Amniotic stem cell (primary cell): ENCODE measurements at places on chromosomes 6 and 20.

DNA sequence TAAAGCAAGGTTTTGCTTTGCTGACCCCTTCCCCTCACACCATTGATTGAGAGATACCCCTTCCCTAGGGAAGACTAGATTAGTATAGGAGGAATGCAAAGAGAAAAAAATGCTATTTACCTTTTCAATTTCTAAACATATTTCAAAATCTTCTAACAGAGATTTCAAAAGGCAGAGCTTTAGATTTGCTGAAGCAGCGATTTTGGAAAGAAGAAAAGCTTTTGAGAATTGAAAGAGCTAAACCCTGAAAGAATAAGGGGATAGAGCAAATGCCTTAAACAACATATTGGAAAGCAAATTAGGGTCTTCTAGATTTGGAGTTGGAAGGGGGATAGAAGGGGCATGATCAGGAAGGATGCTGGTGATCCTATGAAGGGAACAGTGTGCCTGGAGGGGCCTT, 46.5 kb upstream of the KLHL31 start:
- DNase-seq: no peak

GRCh38 chr6:138979365-138979764, 8.7 kb downstream of the REPS1 start:
- no peak for DNase-seq

- DNase-seq: no peak
These were observed 47.4 kb upstream of the SAMD3 start for GRCh38 chr6:130269969-130270635.

DNA sequence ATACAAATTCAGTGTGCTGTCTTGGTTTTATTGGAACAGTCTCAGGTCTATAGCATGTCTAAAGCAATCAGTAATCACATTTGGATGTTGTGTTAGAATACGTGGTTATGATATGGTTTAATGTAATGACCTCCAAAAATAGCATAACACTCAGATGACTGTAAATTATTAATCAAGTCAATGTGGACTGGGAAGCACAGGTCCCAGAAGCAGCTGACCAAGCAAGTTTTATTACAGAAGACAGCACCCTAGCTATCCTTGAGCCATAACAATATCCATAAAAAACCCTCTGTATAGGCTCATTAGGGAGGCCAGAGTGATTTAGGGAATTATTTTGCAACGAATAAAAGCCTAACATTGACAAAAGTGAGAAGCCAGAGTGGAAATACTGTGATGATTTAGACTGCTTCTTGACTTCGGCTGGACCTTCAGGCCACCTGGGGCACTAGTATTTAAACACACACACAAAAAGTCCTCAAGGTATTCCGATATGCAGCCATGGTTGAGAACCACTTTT, 66.9 kb downstream of the RSPH3 start:
- DNase-seq: no peak
